ENCODE measurements at places on chromosomes 2 and 18.

DNA sequence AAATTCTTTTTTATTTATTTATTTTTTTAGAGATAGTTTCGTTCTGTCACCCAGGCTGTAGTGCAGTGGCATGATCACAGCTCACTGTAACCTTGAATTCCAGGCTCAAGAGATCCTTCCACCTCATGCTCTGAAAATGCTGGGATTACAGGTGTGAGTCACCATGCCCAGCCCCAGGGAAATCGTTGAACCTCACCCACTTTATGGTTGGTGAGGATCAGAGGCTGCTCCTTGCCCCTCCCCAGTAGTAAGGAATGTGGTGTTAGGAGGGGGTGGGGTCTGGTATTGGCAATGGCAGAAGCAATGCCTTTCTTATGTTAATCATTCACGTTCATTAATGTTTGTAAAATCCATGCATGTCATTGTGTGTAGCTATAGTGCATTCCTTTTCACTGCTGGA is 161.9 kb downstream of the SUCLG1 start:
- DNase-seq: peak; percentile 75

DNA sequence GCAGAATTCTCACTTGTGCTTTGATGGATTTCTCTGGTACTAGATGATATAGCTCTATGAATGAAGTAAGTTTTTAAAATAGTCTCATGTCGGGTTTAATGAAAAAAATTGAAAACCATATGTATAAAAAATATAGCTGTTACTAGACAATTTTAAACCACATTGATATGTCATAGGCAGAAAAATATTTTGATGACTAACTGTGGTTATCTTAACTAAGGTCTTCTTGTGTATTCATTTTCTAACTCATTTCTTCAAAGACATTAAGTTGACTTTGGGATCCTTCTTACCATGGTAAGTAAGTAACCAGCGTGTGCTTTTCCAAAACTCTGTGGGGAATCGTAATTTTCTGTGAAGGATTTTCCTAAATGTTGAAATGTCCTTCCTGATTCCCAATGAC is 160.9 kb upstream of the COL3A1 start:
- no peak for DNase-seq

- DNase-seq: no peak
These were observed 88.1 kb downstream of the ASXL2 start for GRCh38 chr2:25790074-25790790.

DNA sequence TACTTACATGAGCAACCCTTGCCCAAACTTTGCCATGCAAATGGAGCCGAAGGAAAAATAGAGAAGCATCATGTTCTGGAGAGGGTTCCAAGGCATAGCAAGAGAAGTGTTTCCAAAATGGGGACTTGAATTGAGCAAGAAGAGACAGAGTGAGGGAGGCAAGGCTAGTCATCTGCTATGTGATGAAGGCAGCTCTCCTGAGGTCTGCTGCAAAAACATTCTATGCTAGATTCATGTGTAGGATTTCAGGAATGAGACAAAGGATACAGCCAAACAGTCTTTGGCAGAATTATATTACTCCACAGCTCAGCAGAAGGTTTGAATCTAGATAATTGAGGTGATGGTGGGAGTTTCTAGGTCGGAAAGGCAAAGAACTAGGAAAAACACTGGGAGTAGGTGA is 24.1 kb upstream of the MRPL19 start:
- DNase-seq: no peak

GRCh38 chr2:160257041-160257742 is 57.1 kb upstream of the ITGB6 start:
- DNase-seq: no peak

GRCh38 chr2:128600581-128601297 is 282.1 kb upstream of the HS6ST1 start:
- no peak for DNase-seq

- no peak for DNase-seq
These were observed 779.5 kb upstream of the LRRTM1 start for GRCh38 chr2:81084101-81084500.

GRCh38 chr2:150571121-150571520 is 83.7 kb upstream of the RND3 start:
- no peak for DNase-seq

GRCh38 chr18:9404565-9405060 is 70.0 kb downstream of the TWSG1 start:
- DNase-seq: peak; percentile 59

DNA sequence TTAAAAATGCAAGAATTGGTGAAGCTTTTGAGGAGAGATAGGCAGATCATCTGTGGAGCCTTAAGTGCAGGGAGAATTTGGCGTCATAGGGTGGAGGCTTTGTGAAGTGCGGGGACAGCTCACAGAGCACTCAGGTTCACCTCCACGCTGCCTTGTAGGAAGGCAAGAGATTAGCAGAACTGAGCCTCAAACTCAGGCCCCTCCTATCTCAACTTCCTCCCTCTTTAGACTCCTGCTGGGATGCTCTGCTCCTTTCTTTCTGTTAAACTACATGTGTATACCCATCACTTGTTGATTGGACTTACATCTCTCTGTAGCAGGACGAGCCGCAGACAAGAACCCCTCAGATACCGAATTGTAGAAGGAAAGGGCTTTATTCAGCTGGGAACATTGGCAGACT is 422.2 kb downstream of the SETBP1 start:
- DNase-seq: no peak

GRCh38 chr2:88329815-88330603 is 122.5 kb downstream of the FOXI3 start:
- DNase-seq: peak; percentile 97

GRCh38 chr18:68234676-68235075 is 480.2 kb downstream of the TMX3 start:
- DNase-seq: no peak

DNA sequence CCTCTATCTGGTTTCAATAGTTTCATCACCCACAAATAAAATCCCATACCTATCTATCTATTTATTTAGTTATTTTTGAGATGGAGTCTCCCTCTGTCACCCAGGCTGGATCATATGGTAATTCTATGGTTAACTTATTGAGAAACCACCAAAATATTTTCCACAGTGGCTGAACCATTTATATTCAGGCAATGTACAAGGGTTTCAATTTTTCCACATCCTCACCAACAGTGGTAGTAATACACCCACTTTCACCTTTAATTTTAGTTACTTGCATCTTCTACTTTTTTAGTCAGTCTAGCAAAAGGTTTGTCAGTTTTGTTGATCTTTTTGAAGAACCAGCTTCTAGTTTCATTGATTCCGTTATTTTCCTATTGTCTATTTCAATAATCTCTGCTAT is 46.1 kb upstream of the PHLPP1 start:
- DNase-seq: no peak

DNA sequence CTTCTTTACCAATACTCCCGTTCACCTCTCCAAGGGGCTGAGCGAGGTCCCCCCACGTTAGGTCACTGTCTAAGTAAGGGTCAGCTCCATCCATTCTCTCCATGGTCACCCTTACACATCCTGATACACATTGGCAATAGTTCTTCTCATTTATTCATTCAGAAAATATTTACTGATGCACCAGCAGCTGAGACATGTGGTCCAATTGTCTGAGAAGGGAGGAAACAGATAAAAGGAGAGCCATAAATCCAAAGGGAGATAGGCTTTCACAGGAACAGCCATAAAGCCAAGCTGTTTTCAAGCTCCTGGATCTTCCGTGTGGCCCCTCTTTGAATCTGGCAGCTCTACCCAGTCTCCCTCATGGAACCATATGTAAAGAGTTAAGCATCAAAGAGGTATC is 121.2 kb downstream of the TXNL1 start:
- DNase-seq: no peak

GRCh38 chr18:77039196-77040130 is 93.1 kb downstream of the MBP start:
- no peak for DNase-seq

DNA sequence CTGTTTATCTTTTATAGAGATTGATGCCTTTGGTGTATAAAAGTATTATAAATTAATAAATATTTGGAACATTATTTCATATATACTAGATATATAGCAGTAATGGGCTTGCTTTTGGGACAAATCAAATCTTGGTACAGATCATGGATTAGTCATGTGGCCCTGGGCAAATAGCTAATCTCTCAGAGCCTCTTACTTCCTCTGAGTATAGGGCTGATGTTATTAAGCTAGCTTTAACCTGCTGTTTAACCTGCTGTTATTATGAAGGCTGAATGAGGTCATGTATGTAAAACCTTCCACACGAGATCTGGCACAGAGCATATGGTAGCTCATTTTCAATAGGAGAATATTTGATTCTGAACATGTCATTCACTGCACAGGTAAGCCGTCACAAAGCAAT is 5.7 kb downstream of the ITGB6 start:
- no peak for DNase-seq

DNA sequence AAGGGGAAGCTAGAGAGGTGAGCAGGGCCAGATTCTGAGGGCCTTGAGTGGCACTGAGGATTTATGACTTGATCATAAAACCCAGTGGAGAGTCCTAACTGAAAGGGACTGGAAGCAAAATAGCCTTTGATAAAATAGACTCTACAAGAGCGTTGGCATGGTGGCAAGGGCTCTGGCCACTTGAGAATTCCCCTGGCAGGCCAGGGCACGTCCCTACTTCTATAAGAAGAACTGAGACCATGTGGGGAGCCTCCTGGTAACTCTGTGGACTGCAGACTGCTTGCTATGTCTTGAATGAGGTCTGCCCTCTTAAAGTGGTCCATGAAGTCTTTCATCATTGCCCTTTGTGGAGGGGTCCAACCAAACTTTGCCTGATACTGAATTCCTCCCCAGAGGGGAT is 324.8 kb downstream of the ALK start:
- no peak for DNase-seq

- DNase-seq: no peak
These were observed 306.5 kb upstream of the NRP2 start for GRCh38 chr2:205375461-205376448.

- no peak for DNase-seq
These were observed 140.9 kb upstream of the CYP1B1 start for GRCh38 chr2:38216886-38217285.

DNA sequence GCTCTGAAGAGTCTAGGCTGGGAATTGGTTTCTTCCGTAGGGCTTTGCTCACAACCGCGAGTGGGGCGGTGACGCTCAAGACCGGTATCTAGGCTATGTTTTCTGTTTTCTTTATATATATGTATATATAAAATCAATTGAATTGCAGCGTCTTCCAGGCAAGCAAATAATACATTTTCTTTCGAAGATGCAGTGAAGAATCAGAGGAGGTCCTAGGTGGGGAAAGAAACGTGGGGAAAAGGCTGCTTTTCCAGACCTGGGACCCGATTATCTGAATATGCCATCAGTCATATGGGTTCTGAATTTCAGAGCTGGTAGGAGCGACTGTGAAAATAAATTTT is 714 bp upstream of the SCN9A start:
- no peak for DNase-seq

- no peak for DNase-seq
These were observed 31.3 kb downstream of the TMEM247 start for GRCh38 chr2:46510598-46511177.

DNA sequence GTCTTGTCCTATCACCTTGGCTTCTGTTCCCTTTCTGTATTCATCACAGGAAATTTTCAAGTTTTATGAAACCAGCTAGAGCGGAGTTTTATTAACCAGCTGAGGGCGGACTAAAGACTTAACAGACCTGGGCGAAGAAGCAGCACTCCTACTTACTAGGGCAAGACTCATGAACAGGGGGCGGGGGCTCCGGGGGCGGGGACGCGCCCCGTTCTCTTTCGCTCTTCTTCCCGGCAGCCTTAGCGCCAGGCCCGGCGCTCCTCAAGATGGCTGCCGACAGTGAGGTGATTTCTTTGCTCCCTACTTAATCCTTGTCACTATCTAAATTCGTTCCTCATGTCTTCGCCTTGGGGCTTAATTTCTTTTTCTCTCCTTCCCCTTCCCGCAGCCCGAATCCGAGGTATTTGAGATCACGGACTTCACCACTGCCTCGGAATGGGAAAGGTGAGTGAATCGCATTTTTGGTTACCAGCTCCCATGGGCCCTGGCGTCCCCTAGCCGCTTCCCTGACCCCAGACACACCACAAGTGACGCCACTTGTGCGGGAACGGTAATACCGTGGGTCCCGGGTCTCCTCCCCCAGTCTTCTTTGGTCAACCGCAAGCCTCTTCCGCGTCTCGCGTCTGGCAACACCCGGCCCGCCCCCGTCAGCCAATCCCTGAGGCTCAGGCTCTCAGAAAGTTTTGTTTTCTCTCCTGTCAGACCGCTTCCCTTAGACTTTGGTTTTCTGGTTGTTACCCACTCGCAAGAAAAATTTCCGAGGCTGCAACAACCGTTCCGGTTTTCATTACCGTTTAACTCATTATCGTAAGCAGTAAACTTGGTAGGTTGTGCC is at the start of gene RAB3GAP1:
TSS of gene RAB3GAP1 (plus strand) at position 251 of the 835 bp plus-strand sequence. CDS start at position 267, 16 bp downstream.
- peak; percentile 85 for DNase-seq

DNA sequence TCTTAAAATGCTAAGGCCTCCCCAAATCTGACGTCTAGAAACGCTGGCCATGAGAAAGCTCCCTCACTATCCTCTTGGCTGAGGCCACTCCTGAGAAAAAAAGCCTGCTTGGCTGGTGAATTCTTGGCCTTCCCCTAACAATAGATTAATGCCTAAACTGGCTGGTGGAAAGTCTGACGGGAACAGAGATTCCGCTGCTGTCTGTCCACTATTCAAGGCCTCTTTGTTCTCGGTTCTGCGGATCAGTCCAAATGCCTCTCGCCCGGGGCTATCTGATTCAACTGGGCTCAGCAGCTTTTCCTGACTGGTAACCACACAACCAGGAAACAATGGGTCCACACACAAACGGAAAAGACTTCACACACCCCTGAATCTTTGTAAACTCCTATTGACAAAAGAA is 27.2 kb downstream of the PXDN start:
- peak; percentile 76 for DNase-seq

DNA sequence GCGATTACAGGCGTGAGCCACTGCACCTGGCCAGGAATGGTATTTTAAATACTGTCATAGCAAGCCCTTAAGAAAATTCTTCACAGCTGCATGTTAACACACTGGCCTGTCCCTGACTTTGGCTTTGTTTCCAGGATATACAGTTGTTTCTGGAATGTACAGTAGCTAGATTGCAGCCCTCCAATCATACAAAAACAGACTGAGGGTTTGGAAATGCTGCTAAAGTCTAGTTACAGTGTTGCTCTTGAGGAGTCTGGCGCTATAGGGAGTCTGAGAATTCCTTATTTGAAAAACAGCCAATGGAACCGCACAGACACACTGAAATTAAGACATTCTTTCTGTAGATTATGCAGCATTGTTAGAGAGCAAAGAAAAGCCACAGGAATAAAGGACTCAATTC is 37.7 kb downstream of the STON1 start:
- no peak for DNase-seq

DNA sequence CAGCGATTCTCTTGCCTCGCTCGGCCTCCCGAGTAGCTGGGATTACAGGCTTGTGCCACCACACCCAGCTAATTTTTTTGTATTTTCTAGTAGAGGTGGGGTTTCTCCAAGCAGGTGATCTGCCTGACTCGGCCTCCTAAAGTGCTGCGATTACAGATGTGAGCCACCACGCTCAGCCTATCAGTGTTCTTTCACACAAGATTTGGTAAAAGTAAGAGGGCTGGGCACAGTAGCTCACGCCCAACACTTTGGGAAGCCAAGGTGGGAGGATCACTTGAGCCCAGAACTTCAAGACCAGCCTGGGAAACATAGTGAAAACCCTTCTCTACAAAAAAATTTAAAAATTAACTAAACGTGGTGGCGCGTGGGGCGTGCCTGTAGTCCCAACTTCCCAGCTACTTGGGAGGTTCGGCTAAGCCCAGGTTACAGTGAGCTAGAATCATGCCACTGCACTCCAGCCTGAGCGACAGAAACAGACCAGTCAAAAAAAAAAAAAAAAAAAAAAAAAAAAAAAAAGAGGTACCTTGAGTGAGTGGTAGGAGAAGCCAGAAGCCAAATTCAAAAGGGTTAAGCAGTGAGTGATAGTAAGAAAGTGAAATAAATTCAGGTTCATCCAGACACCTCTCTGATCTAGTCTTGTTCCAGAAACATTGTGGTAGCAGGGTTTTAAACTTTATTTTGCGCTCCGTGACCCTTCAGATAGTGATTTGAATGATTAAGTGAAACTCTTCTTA is 981 bp downstream of the MRPL53 start:
- no peak for DNase-seq
